ENCODE measurements at places on chromosomes 2 and 18.

GRCh38 chr2:1648241-1649102 lies 95.8 kb downstream of the PXDN start:
- DNase-seq = no peak

DNA sequence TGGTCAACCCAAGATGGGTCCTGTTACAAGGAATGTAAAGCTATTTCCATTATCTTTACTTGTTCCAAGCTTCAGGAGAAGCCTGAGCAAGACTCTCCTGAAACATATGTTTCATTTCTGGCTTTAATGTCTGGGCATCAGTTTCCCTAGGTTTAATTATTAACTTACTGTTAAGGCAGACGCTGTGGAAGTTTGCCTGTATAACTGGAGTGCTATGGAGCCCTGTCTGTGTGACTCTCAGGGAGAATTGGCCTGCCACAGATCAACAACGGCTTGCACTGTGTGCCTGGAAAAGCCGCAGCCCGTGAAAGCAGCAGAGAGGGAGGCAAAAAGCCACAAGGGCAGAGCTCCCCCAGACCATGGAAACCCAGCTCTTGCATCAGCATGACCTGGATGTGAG lies 22.1 kb upstream of the LONRF2 start:
- no peak for DNase-seq

GRCh38 chr2:38560092-38560491 lies 42.6 kb downstream of the HNRNPLL start:
- no peak for DNase-seq

- no peak for DNase-seq
Observed at GRCh38 chr2:189291460-189291859, 111.9 kb upstream of the COL5A2 start.

DNA sequence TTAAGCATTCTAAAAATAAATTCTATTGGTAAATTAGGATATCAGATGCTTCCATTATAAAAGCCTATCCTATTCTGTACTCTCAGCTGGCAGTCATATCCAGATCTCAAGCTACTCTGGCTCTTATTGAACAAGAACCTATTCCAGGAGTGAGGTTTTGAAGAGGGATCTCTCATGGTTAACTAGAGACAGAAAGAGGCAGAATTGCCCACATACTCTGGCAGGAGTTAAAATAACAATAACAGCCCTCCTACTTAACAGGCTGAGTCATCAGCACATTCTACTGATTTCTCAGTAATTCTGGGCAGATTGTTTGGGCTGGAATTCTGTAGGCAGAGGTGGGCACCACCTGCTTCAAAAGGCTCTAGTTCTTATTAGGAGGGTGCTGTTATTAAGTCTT lies 142.0 kb upstream of the UNC80 start:
- no peak for DNase-seq

DNA sequence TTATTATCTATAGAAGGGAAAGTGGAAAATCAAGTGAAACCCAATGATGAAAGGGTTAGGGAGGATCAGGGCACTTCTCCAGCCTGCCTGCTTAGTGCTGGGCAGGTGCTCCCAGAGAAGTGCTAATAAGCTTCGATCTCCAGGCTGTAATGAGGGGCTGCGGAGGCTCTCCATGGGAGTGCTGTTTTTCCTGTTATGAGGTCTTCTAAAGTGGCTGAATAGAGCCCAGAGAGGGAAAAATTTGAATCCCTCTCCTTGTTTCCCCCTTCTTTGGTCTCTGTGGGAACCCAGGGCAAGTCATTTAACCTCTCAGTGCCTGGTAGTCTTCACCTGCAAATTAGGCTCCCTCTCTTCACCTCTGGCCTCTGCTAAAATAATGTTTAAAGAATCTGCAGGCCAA lies 351.7 kb upstream of the DCC start:
- no peak for DNase-seq

DNA sequence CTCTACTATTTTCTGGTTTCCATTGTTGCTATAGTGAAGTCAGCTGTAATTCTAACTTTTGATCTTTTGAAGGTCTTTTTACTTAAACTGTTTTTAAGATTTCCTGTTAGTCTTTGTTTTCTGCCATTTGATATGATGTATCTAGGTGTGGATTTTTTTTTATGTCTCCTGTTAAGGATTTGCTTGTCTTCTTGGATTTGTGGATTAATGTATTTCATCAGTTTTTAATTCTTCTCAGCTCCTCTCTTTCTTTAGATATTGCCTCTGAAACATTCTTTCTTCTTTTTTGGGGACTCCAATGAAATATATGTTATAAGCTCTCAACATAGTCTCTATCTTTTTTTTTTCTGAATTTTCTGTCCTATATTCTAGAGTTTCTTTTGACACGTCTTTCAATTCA lies 24.8 kb upstream of the THUMPD2 start:
- no peak for DNase-seq

GRCh38 chr2:98142106-98142791 lies 55.3 kb downstream of the VWA3B start:
- DNase-seq = no peak

- no peak for DNase-seq
Observed at GRCh38 chr2:70785137-70785911, 5.1 kb downstream of the FIGLA start.

- DNase-seq = no peak
Observed at GRCh38 chr2:42824454-42824807, 32.0 kb upstream of the HAAO start.

DNA sequence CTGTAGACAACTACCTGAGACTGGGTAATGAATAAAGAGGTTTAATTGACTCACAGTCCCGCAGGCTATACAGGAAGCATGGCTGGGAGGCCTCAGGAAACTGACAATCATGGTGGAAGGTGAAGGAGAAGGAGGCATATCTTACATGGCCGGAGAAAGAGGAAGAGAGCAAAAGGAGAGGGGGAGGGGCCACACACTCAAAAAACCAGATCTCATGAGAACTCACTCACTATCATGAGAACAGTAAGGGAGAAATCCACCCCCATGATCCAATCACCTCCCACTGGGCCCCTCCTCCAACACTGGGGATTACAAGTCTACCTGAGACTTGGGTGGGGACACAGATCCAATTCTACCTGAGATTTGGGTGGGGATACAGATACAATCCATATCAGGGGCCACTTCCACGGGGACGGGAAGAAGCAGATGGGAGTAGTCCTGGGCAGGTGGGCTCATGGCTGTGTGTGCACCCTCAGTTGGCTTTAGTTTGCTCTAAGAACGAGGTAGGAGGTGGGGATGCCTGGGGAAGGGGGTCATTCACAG lies 9.9 kb downstream of the MAB21L4 start:
- DNase-seq = no peak

DNA sequence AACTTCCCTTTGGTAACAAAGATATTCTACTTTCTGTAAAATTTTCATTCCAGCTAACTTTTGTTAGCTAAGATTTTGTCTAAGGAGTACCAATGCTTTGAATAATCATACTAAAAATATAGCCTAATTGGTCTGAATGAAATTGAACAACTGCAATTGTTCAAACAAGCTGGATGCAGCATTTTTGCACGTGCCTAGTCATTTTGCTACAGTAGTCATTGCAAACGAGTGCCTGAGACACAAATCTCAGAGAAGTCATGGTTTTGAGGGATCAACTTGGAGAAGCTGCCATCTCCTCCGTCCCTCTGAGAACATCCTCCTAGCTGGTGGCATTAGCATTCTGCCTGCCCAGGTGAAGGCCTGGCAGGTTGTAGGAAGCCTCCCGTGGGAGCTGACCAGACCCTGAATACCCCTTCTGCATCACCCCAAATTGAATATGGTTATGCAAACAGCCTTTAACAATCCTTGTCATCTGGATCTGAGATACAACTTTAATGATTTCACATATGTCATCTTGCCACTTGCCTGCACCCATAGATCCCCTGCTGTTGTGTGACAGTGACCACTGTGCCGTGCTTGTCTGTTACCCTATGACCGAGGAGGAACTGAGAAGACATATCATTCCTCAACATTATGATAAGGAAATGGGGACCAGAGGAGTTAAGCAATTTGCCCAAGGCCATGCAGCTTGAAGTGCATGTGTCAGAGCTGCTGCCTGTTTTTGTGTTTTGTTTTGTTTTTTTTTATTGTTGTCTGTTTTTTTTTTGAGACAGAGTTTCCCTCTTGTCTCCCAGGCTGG lies 29.1 kb upstream of the MGAT4A start:
- DNase-seq = no peak

- DNase-seq = peak; percentile 75
Observed at GRCh38 chr2:70767079-70767698, 811 bp downstream of the ADD2 start.

DNA sequence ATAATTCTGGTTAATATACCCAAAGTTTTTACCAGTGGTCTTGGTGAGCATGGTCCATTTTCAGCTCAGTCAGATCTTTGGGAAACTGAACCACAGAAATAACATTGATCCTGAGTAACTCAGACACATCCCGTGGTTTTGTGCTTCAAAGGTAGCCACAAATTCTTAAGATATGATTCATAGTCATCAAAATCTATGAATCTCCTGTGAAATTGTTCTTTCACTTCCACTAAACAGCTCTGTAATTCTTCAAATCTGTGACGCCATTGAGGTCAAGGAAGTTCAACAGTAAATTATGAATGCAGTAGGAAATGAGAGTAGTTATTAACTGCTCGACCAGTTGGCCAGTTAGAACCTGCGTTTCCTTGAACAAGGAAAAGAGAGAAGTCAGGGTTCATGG lies 147.3 kb downstream of the IRS1 start:
- DNase-seq = no peak

- no peak for DNase-seq
Observed at GRCh38 chr2:176388861-176389260, 119.6 kb downstream of the MTX2 start.

GRCh38 chr2:68465081-68465916 lies 1.8 kb downstream of the FBXO48 start:
- DNase-seq = no peak

- no peak for DNase-seq
Observed at GRCh38 chr18:45642238-45642637, 27.0 kb downstream of the SLC14A2 start.

DNA sequence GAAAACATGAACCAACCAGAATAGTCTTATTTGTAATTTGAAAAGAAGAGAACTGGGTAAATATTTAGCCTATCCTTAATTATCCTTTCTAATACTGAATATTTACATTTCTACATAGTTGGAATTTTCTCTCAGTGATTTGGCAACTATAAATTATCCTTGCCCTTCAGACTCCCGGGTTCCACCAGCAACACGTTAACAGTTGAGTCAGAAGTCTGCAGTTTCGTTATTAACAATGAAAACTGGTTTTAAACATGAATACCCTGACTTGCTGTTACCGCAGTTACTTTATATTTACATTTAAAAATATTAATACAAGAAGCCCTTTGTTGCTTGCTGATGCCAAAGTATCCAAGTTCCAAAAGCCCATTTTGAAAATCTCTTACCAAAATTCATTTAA lies 673.0 kb downstream of the ARHGAP15 start:
- no peak for DNase-seq

DNA sequence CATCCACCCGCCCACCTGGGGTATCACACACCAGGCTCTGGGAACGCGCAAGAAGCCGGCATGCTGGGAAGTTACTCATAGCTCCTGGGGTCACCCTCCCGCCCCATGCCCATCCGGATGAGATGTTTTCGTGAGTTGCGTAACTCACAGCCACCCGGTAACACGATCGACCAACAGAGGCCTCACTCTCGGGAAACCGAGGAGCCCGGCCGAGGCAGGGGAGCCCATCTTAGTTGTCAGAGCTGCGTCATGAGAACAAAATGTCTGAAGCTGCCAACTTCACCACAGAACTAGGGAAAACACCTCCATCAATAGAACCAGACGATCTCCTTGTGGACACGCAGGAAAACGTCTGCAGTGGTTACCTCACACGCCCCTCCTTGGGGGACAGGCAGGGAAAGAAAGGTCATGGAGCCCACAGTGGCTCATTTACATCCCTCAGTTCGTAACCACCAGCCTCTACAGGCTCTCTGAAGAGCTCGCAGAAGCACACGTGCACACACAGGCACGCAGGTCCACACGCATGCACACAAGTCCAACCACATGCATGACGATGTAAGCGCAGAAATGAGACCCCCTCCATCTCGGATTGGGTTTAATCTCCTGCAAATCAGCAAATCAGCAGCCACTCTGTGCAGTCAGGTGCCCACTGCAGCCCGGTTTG lies 26.2 kb downstream of the ADI1 start:
- DNase-seq = peak; percentile 89

DNA sequence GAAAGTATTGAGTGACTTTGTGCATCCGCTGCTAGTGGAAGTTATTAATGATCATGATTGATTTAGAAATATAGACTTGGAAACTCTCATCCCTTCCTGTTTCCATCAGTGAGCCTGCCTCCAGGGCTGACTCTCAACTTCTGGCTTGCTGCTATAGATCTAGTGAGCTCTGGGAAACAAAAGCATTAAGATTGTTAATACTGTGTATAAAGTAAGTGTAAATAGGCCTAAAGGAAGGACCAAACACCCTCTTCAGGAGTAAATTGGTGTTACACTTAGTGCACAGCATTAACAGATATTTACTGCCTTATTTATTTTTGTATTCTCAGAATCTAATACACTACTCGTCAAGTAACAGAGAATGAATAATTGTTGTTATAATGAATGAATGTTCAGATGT lies 285.6 kb downstream of the THSD7B start:
- DNase-seq = no peak

DNA sequence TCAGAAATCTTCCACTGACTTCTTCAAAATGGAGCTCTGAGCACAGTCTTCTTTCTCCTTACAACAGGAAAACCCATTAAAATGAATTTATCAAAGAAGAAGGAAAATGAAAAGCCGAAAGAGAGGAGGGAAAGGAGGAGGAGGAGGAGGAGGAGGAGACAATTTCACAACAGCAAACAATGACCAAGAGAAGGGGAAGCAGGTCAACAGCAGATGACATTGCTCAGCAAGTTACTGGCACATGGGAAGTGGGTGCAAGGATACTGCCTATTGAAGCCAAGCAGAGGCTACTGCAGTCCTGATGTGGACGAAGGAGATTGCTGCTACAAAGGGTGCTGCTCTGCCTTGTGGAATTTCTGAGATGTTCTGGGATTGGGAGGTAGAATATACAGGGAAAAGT lies 268.2 kb upstream of the FBXO11 start:
- DNase-seq = no peak

DNA sequence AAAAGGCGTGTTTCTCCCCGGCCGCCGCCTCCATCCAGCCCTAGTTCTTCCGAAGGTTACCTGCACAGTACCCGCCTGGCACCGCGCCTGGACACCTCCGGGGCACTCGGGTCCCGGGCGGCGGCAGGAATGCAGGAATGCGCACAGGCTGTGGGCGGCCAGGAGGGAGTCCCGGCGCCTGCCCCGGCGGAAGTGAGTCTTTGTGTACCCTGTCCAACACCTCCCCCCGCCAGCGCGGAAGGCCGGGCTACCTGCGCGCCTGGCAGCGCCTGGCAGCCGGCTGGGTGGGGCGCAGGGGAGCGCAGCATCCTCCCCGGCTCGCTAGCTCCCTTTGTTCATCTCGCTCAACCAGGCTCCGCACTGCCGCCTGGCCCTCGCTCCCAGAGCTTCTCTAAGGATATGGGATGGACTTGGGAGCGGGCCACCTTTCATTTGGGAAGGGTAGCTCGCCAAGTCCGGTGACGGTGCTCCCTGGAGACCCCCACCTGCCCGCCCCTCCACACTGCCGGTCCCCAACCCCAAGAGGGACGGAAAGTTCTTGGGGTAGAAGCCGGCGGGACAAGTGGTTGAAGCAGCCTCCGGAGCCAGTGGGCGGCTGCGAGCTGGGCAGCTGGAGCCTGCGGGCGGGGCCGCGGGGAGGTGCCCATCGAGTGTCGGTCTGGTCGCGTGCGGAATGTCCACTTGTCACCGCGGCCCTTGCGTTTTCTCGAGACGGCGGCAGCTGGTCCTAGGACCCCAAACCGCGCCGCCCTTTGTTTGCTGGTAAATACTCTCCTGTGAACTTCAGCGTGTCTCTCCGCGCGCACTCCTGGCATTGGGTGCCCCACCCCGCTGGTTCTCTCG lies 1.2 kb upstream of the ST6GAL2 start:
- peak; percentile 70 for DNase-seq

GRCh38 chr2:207224791-207225482 lies 59.2 kb upstream of the KLF7 start:
- no peak for DNase-seq
